ENCODE measurements at places on chromosomes 3 and 15. TPM values are rescaled to one million over a fixed set of nuclear protein-coding genes. Genes with fewer than 3 reads are reported as not detected.

The CD200 gene
- total RNA-seq: 8.7 TPM

The CCDC191 gene
- total RNA-seq: 1.4 TPM

The PPARG gene
- 60.0 TPM for total RNA-seq

The CYP1A2 gene
- total RNA-seq: not detected

The DCLK3 gene
- not detected for total RNA-seq

The PCLAF gene
- 11.0 TPM for total RNA-seq

The PAQR9 gene
- total RNA-seq: not detected

The WDR93 gene
- not detected for total RNA-seq

The RARB gene
- total RNA-seq: 2.2 TPM

The GOLGA6D gene
- total RNA-seq: not detected

The VGLL3 gene
- 41.7 TPM for total RNA-seq

The DUOXA2 gene
- total RNA-seq: not detected

The CKMT1A gene
- total RNA-seq: 0.06 TPM

The LMLN gene
- total RNA-seq: 5.1 TPM

The SPESP1 gene
- 8.1 TPM for total RNA-seq

The ATP13A5 gene
- not detected for total RNA-seq

The HEXA gene
- 173 TPM for total RNA-seq

The FMN1 gene
- 1.3 TPM for total RNA-seq

The PFN2 gene
- total RNA-seq: 88.7 TPM

The PIGB gene
- 9.7 TPM for total RNA-seq

The CDCP1 gene
- total RNA-seq: 0.78 TPM

The KPNA4 gene
- 16.2 TPM for total RNA-seq

The NRROS gene
- total RNA-seq: 1.5 TPM

The POMGNT2 gene
- 13.6 TPM for total RNA-seq

The GCSAM gene
- total RNA-seq: not detected

The ZFYVE19 gene
- 19.2 TPM for total RNA-seq

The TRIM42 gene
- not detected for total RNA-seq

The CCR8 gene
- not detected for total RNA-seq

The XCR1 gene
- total RNA-seq: not detected

The FAM131A gene
- 17.4 TPM for total RNA-seq

The TMEM40 gene
- total RNA-seq: not detected

The CRYGS gene
- total RNA-seq: 2.2 TPM

The TYRO3 gene
- 9.1 TPM for total RNA-seq

The CGNL1 gene
- total RNA-seq: 2.0 TPM

The CACNA2D3 gene
- total RNA-seq: 2.6 TPM

The MCF2L2 gene
- 1.1 TPM for total RNA-seq

The PLSCR2 gene
- total RNA-seq: not detected

The ZNF660 gene
- 0.94 TPM for total RNA-seq

The OR5K2 gene
- not detected for total RNA-seq

The PLA2G4F gene
- total RNA-seq: not detected

The SPRED1 gene
- total RNA-seq: 29.6 TPM

The ZNF35 gene
- total RNA-seq: 5.1 TPM

The GABRB3 gene
- total RNA-seq: 0.44 TPM

The SLC6A11 gene
- 0.06 TPM for total RNA-seq

The MESP1 gene
- total RNA-seq: 1.2 TPM

Measured in cardiac ventricle fibroblast (primary cell).